NCI-H187 treated with DMSO at 0.1 percent for 48 hours (cell line): ENCODE measurements at places on chromosomes 11 and 22.

DNA sequence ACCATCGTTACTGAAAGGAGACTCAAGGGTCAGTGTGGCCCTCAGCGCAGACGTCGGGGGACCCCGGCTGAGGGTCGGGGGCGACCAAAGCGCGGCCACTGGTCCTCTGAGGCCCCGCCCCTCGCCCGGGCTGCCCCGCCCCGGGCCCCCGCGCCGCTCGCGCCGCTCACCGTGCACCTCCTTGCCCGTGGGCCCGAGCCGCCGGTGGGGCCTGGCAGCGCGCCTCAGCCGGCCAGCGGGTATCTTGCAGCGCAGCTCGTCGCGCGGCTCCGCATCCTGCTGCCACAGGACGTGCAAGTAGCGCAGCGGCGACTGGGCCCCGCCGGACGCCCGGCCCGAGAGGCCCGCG is 419 bp downstream of the ANKRD54 start:
- DNase-seq = no peak

DNA sequence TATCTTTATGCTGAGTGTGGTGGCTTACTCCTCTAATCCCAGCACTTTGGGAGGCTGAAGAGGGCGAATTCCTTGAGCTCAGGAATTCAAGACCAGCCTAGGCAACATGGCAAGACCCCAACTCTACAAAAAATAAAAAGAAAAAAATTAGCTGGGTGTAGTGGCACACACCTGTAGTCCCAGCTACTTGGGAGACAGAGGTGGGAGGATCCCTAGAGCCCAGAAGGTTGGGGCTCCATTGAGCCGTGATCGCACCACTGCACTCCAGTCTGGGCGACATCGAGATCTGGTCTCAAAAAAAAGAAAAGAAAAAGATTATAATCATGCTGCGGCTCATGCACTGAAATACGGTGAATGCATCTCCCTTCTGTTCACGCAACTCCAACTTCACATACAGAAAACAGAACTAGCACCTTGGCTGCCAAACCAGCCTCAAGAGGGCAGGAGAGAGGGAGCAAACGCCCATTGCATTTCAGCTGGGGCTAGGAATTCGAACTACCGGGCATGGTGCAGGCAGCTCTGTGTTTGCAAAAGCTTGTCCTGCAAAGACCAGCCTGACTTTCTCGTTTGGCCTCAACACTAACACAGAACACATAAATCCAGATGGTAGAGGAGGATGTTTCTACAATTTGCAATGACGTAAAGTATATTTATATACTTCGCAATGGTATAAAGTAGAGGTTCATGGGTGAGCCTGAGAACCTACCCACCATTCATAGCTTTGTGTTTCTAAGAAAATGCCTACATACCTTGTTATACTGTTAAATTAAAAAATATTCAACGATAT is 6.3 kb upstream of the SYNGR1 start:
- no peak for DNase-seq

- no peak for DNase-seq
Observed at GRCh38 chr22:19891317-19892256, 36.9 kb upstream of the GNB1L start.

GRCh38 chr11:61189933-61190332 is 13.4 kb upstream of the PGA3 start:
- no peak for DNase-seq

- no peak for DNase-seq
Observed at GRCh38 chr22:25760294-25760693, 18.3 kb downstream of the MYO18B start.

DNA sequence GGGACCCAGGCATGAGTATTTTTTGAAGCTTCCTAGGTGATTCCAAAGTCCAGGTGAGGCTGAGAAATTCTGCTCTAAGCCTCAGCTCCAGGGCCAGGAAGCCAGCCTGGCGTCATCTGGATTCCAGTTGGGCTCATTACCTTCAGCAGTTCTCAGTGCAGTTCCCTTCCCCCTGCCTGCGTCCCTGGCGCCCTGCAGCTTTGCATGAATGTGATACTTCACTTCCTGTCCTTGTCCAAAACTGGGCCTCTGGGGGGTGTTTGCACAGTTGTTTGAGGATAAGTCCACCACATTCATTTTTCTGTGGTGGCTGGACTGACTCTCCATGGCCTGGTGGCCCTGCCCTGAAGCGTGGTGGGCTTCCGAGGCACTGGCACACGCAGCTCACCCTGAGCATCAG is 98.1 kb downstream of the TENM4 start:
- DNase-seq = no peak

DNA sequence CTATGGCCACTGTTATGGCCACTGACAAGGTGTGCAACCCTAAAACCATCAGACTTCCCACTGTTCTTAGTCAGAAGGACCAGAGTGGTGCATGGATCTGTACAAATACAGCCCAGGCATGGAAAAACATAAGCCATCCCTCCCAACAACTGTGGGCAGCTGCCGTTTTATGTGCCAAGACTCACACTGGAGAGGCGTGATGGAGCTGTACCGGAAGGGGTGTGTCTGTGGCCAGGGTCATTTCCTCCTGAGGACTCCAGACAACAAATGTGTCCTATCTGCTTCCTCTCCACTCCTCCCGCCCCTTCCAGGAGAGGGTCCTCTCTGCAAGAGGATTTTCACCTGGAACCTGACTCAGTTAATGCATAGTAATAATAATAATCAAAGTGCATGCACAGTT is 29.5 kb downstream of the KCNJ1 start:
- no peak for DNase-seq
